ENCODE measurements at places on chromosomes 12 and 14.

- DNase-seq = no peak
Observed at GRCh38 chr12:24281341-24281740, 331.9 kb upstream of the SOX5 start.

DNA sequence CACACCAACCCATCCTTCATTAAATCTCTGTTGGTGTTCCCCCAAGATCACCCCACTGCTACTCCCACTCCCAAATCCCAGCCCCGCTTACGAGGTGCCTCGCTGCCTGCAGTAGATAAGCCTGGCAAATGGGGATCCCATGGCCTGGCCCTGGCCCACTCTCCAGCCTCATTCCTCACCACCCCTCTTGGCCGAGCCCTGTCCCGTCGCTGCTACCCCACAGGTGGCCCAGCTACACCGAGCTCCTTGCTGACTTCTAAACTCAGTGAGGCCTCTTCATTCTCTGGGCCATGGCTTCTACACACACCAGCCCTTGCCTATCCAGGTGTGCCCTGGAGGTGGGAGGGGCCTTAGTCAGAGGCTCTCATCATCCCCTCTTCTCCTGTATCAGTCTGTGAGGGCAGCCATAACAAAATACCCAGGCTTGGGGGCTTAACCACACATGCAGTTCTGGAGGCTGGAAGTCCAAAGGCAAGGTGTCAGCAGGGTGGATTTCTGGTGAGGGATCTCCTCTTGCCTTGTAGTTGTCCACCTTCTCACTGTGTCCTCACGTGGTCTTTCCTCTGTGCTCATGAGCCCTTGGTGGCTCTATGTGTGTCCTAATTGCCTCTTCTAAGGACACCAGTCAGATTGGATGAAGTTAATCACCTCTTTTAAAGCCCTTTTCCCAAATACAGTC, 92.8 kb downstream of the PRMT8 start:
- DNase-seq = no peak

- DNase-seq = no peak
Observed at GRCh38 chr14:102824832-102825231, 47.6 kb downstream of the TRAF3 start.

- no peak for DNase-seq
Observed at GRCh38 chr12:27622436-27623195, 73.6 kb upstream of the REP15 start.
